ENCODE measurements at places on chromosomes 13 and 19.
A peak's percentile ranks its signal among the peaks of the same experiment; 100 is the strongest.

- DNase-seq = no peak
These were observed 128.9 kb downstream of the RNF17 start for GRCh38 chr13:24892829-24893228.

DNA sequence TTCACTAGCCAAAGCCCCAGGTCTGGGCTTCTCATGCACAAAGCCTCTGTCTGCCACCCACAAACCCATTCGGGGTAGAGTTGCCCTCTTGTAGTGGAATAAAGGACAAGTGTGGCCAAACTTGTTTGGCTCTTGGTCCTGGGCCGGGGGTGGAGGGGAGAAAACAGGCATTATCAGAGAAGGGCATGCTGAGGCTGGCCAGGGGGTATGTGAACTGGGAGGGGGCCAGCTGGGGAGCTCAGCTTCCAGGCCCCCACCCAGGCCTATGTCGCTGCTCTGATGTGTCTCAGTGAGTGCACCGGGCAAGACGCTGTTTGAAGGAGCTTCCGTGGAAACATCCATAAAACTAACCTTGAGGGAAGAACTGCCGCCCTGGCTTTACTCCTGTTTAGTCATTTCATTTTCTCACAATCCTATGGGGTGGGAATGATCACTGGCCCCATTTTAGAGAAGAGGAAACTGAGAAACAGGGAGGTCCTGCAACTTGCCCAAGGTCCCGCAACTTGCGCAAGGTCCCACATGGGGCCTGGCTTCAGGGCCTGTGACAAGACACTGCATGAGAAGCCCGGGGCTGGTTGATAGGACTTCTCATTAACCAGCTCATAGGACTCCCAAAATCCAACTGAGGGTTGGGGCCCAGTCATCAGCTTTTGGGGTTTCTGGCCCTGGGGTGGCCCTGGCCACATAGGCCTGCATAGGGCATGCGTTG, 30.8 kb downstream of the CCNE1 start:
- DNase-seq = no peak

DNA sequence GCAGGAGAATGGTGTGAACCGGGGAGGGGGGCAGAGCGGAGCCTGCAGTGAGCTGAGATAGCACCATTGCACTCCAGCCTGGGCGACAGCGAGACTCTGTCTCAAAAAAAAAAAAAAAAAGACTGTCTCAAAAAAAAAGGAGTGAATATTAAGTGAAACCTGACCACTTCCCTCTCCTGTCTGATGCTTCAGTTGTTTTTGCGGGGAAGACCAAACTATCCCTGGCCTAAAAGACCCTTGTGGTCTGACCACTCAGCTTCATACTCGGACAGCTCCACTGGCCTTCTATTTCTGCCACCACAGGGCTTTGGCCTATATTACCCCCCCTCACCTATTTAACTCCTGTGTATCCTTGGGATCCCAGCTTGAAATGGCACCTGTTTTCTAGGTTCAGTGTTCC, 2.3 kb downstream of the CLASRP start:
- no peak for DNase-seq

DNA sequence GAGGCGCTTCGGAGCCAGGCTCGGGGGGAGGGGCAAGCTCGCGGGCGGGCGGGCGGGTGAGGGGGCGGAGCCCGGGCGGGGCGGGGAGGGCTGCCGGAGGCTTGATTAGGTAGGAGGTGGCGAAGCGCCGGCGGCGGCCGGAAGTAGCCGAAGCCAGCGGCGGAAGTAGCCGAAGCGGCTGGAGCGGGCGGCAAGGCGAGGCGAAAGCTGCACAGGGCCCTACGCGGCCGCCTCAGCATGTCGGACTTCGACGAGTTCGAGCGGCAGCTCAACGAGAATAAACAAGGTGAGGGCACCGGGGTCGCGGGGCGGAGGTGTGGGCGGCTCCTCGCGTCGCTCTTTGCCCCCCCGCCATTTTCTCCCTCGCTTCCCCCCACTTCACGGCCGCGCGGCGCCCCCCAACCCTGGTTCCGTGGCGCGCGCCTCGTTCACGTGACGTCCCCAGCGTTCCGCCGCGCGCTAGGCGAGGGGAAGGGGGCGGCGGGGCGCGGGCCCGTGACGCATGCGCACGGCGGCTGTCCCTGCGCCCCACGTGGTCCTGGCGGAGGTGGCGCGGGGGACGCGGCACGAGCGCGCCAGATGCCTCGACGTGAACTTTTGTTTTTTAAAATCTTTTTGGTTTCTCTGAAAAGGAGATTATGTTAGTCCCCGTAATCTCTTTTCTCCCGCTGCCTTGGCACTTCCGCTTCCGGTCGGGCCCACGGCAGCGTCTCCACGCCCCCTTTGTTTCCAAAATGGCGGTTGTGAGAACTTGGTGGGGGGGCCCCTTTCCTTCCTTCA, at the start of gene U2AF2:
TSS of gene U2AF2 (plus strand) at position 168 of the 780 bp plus-strand sequence. CDS start at position 238, 70 bp downstream.
- peak; percentile 94 for DNase-seq

Data from RKO (cell line).